ENCODE measurements at places on chromosomes 2 and 18.

DNA sequence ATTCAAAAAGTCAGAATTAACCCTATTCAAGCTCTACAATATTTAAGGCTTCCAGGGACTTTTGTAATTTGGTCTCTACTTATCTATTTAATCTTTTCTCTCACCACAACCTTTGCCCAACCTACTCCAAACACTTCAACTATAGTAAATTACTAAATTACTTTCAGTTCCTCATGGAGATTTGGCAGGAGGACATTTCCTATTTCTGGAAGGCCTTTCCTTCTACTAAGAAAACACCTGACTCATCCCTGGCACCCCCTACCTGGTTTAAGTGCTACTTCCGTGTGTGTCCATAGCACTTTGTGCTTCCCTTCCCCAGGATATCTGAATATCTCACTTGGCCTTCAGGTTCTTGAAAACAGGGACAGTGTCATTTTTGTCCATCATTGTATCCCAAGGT, 96.3 kb downstream of the UPP2 start:
- no peak for DNase-seq

- no peak for DNase-seq
Observed at GRCh38 chr2:121387591-121388325, 102.8 kb upstream of the TFCP2L1 start.

GRCh38 chr2:185128346-185128745, 530.0 kb downstream of the ZNF804A start:
- DNase-seq: no peak

DNA sequence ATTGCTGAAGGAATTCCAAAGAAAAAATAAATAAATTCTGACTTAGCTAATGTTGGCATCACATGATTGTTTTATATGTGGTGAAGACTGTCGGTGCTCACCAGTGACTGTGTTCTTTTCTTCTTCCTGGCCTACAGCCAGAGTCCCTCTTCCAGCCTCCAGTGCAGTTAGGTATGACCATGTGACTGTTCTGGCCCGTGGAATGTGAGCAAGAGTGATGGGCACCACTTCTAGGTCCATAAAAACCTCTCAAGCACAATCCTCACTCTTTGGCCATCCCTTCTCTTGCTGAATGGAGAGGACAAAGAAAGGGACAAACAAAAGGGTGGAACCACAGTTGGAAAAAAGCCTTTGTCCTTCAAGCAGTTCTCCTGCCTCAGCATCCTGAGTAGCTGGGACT, 39.0 kb upstream of the BMPR2 start:
- DNase-seq: no peak

DNA sequence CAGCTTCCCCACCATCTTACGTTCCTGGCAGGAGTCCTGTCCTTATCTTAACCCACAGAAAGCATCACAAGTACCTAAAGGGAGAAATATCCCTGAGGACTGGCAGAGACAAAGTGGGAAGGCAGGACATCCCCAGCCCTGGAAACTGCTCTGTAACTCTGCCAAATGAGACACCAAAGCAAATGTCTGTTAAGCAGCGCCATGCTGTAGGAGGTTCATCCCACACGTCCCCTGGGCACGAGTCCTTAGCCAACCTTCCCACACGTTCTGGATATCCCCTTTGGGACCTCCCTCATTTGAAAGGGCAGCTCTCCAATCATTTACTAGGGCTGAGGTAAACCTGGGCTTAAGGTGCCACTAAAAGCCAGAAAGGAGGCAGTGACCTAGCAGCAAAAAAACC, 207.2 kb downstream of the ATAD2B start:
- no peak for DNase-seq

DNA sequence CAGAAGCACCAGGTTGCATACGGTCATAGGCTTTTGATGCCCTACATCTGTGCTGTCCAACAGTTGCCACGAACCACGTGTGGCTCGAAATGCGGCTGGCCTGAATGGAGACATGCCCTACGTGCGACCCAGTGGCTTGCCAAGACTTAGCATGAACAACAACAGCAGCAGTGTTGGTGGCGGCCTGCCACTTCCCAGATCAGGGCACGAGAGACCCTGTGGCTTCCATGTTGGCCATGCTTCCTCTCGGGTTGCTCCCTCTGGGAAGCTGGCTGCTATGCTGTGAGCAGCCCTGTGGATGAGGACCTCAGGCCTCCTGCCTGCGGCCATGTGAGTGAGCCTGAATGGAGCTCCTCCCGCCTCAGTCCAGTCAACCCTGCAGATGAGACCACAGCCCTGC, 212.3 kb downstream of the HDAC4 start:
- no peak for DNase-seq

DNA sequence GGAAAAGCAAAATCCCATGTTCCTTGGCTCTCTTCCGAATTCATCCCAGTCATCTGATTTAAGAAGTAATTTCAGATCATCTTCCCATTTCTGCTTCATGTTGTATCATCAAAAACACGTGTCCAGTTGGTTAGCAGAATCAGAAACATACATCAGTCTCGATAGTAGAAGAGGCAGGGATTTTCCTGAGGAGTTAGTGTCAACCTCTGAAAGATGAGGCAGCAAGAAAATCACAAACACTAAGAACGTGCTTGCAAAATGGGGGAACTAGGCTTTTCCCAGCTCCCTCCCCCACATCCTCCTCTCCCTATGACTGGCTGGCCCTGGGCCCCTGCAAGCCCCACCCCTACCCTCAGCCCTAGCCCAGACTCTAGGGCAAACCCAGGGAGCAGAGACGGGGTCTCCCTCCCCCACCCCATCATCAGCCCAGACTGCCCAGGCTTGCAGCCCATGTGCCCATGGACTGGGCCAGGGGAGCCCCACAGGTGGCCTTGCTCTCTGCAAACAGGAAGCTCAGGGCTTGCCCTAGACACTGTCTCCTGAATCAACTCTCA, 161.0 kb upstream of the ID2 start:
- no peak for DNase-seq

GRCh38 chr2:112148477-112148876, 10.3 kb downstream of the FBLN7 start:
- no peak for DNase-seq

- no peak for DNase-seq
Observed at GRCh38 chr2:62293490-62294271, 97.8 kb downstream of the B3GNT2 start.

DNA sequence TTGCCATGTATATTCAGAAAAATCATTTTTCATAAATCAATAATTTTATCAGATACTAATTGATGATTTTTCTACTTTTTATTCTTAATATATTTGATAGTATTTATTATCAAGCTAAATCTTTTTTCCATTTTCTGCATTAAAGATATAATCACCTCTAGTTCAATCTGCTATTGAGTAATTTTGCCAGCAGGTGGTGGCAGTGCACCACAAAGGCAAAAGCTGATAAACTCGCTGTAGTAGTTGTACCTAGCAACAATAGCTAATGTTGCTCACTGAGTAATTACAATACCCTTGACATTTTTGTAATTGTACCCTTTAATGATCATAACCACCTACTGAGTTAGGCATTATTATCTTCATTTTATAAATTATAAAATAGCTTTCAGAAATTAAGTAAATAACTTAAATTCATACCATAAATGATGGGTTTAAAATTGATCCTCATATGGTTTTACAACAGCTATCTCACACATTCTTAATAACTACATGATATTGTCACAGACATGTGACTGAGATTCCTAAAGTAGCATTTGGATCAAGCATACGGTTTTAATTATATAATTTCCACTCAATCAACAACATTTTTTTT, 52.0 kb upstream of the CALCRL start:
- no peak for DNase-seq

- no peak for DNase-seq
Observed at GRCh38 chr2:111226876-111227700, 106.4 kb downstream of the BCL2L11 start.

DNA sequence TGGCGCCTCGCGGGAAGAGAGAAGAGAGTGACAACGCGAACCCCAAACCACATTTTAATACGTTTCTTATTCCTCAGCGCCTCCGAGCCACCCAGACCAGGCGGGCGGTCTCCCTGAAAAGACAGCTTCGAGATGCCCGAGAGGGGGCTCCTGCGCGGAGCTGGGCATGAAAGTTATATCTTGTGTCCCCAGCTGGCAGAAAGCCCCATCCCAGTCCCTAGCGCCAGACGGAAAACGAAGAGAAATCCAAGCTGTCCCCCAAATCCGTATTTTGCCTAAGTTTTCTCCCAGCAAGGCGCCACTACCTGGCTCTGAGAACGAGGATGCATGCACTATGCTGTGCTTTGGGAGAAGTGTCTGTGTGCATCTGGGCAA, 797 bp downstream of the NXPH2 start:
- DNase-seq: no peak

DNA sequence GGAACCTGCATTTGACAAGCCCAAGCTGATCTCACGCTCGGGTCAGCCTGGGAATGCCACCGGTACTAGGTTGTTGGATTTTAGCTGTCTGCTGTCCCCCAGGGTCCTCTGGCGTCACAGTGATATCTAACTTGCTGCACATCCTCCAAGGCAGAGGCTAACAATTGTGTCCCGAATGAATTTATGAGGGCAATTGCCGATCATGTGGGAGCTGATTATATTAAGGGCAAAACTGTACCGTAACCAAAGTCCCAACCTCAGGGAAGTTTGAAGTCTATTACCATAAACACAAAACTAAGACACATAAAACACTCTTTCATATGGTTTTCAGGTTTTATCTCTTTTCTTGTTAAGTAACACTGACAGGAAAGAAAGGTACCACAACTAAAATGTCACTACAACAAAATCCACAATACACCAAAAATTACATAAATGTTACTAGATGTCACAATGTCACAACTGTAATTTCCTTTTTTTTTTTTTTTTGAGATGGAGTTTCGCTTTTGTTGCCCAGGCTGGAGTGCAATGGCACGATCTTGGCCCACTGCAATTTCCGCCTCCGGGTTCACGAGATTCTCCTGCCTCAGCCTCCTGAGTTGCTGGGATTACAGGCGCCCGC, 6.7 kb downstream of the UXS1 start:
- no peak for DNase-seq

DNA sequence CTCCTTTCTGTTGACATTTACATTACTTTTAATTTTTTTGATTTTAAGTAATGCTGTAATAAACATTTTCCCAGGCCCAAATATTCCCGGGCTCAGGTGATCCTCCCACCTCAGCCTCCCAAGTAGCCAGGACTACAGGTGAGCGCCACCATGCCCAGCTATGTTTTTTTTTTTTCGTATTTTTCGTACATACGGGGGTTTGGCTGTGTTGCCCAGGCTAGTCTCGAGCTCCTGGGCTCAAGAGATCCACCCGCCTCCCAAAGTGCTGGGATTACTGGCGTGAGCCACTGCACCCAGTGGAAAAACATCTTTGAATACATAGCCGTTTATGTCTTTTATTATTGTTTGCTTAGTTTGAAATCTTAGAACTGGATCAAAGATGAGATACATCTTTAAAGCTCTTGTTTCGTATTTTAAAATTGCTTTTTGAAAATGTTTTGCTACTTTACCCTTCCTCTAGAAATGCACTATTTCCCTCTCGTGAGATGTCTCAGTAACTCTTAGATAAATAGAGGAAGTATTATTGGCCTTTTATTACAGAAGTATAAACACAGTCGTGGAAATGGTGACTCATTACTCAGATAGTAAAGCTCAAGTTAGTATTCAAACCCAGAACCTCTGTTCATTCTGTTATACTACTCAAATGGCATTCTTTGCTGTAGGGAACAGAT, 2.4 kb downstream of the SMCHD1 start:
- no peak for DNase-seq

GRCh38 chr18:75176849-75177248, 32.1 kb downstream of the PTGR3 start:
- no peak for DNase-seq

DNA sequence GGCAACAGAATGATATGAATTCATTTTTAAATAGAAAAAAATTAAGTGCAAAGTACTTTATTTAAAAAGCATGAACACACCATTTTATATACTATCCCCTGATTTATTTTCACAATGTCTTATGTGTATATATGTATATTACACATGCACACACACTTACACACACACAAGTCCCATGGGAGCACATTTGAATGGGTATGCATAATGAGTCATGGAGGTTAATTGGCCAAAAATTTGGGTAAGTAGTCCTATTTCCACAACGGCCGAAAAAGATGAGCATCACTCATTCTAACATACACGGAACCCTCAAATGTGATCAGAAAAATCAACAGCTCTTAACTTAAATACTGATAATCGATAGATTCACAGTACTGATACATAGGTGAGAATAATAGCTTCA, 97.4 kb upstream of the NABP1 start:
- DNase-seq: no peak

GRCh38 chr2:68832233-68832869, 38.8 kb downstream of the BMP10 start:
- DNase-seq: peak; percentile 48

GRCh38 chr2:201950606-201951005, 83.0 kb upstream of the FZD7 start:
- no peak for DNase-seq

DNA sequence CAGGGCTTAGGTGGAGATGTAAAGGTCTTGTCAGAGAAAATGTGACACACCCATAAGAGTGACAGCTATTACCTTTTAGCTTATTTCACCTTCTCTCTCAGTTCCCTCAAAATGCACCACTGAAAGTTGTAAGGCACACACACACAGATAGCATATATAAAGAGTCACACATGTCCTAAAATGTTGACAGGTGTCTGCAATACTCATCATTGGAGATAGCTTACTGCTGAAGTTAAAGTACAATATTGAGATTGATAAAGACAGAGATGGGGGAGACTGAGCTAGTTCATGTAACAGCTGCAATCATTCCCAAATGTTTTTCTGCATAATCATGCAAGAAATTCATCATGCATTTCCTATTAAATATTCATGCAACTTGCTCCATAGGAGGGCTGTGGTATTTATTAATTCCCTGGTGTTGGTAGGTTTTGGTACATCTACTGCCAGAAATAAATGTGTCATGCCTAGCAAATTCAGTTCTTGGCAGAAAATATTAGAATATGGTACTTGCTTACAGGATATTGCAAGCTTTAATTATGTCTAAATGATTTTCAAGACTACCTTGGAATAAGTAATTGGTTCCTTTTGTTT, 118.8 kb upstream of the RBMS1 start:
- DNase-seq: no peak

DNA sequence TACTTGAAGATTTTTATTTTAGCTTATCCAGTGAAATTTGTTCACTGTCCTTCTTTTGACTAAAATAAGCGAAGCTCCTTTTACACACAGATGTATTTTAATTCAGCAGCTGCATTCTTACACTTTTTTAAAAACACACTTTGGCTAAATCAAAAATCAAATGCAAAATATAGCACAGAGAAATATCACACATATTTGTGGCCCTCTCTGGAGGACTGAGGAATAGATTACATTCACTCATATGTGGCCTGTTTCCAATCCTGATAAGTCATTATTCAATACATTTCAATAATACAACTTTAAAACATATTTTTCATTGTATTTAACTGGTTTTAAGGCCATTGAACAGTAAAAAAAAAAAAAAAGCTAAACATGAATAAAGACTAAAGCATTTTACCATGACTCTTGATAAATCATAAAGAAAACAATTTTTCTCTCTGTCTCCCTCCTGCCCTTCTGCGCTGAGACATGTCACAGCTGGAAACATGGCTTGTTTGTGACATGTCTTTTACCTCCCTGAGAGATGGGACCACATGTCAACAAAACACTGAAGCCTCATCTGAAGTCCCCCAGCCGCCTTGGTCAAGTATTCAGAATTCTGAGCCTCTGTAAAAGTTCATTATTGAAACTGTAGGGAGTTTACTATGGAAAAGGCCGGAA, 221.0 kb downstream of the ZNF407 start:
- DNase-seq: no peak
